Thymus (tissue), 14 donors: ENCODE measurements at places on chromosomes 1 and 21. TPM values are rescaled to one million over a fixed set of nuclear protein-coding genes. Genes with fewer than 3 reads are reported as not detected.

DNA sequence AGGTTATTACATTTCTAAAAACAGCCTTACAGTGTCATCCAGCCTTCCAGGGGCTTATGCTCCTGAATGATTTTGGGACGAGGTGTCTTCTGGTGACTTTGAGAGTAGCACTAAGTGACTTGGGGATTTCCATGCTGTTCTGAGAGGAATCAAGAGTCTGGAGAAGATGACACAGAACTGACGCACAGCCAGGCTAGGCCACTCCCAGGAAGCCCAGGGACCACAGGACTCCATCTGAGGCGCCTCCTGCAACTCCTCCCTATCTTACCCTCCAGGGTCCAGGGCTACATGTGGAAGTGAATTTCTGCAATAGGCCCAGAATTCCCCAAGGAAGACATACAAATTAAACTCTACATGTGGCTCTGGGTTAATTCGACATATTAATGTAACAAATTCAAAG is 92.5 kb downstream of the SLC25A24 start:
- DNase-seq, result no peak

The CLCA4 gene
- 0.59 TPM for polyA plus RNA-seq

GRCh38 chr1:85665932-85666331 is 42.3 kb downstream of the ZNHIT6 start:
- DNase-seq, result no peak

The APOBEC4 gene
- polyA plus RNA-seq, result 0.02 TPM

- DNase-seq, result no peak
Measured at GRCh38 chr1:223248001-223248769, 105.1 kb upstream of the TLR5 start.

GRCh38 chr21:42722808-42723473 is 69.5 kb downstream of the PDE9A start:
- DNase-seq, result no peak

- no peak for DNase-seq
Measured at GRCh38 chr1:111412839-111413238, 14.7 kb downstream of the OVGP1 start.

GRCh38 chr1:6794164-6794563 is 8.9 kb downstream of the CAMTA1 start:
- no peak for DNase-seq

DNA sequence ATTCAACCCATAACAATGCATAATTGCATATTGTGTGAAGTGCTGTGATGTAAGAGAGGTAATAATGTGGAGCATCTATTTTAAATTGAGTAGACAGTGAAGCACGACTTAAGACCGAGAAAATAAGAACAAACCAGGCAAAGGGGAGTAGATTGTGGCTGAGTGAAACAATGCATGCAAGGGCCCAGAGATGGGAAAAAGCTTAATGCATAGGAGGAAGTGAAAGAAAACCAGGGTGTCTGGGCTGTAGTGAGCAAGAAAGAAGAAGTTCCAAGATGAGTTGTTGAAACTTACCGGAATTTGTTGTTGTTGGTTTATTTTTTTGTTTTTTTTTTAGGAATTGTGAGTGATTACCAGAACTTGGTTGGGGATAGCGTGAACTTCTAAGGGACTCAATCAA is 104.7 kb downstream of the SNX7 start:
- DNase-seq, result no peak

DNA sequence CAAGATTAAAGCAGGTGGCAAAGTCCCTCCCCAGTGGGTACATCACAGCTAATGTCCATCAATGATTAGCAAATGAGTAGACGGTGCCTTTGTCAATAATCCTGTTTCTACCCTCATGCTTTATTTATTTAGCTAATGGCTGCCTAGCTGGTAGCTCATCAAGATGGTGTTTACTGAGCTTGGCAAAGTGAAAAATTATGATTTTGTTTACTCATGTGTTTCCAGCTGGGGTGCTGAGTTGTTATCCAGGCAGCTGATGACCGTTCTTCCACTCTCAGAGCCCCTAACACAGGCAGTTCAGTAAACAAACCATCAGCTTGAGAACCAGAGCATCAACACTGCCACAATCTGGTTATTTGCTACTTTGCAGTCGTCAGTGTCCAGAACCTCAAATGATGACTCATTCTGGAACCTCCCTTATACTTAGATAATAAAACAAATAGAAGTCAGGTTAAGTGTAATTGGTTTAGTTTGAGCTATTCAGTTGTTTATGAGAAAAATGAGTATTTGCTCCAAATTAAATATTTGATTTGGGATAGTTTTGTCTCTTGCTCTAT is 163.9 kb downstream of the ST6GALNAC5 start:
- no peak for DNase-seq

- DNase-seq, result no peak
Measured at GRCh38 chr1:153057375-153057774, at the start of gene SPRR2A. Gene SPRR2A, minus strand, starts transcription at chr1:153057512. Its CDS starts 777 bp downstream, at chr1:153056735.

DNA sequence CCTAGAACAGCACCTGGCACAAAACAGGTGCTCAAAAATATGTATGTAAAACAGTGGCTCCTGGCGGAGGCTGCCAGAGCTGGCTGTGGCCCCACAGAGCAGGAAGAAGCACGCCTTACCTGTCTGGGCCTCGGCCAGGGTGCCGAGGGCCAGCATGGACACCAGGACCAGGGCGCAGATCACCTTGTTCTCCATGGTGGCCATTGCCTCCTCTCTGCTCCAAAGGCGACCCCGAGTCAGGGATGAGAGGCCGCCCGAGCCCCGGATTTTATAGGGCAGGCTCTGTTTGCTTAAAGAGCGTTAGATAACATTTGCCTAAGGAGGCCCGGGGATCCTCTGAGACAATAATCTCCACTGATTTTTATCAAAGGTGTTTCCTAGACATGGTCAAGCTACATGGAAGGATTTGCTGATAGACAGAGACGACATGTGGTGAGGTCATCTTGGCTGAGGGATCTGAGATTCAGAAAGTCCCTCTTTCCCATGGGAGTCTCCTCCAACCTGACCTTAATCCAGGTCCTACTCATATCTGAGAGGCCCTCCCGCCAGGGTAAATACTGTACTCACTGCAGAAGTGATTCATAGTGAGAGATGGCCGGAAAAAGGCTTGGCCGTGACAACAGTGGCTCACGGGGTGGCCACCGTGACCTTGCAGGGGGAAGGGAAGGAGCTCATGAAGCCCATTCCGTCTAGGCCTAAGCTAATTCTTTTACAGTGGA is at the start of gene TFF1:
Gene TFF1, minus strand, starts transcription at position 244 of the 719 bp plus-strand sequence. Its CDS starts 40 bp downstream, at position 204.
- DNase-seq, result no peak

- no peak for DNase-seq
Measured at GRCh38 chr1:10631121-10631810, 156.5 kb downstream of the PEX14 start.

DNA sequence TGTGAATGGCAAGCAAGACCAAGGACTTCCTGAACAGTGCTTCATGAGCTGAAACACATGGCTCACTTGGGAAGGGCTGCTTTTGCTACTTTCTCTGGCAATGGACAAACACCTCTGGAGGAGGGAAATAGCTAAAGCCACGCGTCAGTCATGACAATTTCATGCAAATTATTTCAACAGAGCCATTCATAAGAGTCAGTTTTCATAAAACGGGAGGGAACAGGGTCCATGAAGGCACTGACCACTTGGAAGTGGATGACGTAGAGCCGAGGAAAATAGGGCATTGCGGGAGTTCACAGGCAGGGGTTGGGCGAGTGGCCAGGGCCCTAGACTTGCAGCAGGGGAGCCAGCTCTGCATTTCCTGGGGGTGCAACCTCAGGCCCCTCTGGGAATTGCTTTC is 43.9 kb downstream of the SDC3 start:
- DNase-seq, result no peak
